Fibroblast of skin of right quadriceps (primary cell): ENCODE measurements at places on chromosomes 3 and 15.
A peak's percentile ranks its signal among the peaks of the same experiment; 100 is the strongest.

GRCh38 chr15:57949374-57949943 lies 116.1 kb downstream of the ALDH1A2 start:
- no peak for DNase-seq

- peak; percentile 61 for DNase-seq
Observed at GRCh38 chr3:177468816-177469215, 271.5 kb upstream of the TBL1XR1 start.

DNA sequence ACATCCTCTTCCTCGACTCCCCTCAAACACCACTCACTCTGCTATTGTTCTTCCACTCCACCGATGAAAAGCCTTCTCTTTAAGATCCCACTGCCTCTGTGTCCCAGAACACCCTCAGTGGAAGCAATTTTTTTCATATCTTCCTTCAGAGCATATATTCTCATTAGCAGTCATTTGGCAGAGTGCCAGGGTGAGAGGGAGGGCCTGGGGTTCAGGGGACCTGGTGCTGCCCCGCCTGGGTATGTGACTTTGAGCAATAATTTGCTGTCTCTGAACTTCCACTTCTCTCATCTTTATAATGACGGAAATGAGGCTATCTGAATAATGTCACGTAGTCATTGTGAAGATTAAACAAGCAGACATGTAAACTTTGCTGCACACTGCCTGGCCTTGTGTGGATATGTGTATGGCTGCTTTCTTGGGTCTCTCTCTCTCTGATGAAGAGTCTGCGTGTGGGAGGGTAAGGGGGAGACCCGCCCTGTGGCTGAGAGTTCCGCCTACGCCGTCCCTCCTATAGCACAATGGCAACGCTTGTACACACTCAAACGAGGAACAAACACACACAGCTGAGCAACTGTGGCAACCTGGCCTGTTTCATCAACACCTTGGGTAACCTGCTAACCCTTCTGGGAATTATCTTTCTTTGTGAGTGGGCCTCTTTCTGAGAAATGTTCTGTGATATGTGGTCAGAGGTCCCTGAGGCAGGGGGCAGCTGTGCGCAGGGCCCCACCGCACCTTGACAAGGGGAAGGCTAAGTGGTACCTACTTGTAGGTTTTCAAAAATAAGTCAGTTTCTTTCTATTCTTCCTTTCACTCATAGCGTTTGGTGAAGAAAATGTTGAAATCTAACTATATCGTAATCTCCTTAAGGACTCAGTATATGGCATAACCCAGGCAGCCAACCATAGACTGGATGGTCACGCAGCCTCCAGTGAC lies 369.8 kb downstream of the SV2B start:
- DNase-seq, result no peak

- DNase-seq, result no peak
Observed at GRCh38 chr15:88015228-88015860, 241.2 kb downstream of the NTRK3 start.

DNA sequence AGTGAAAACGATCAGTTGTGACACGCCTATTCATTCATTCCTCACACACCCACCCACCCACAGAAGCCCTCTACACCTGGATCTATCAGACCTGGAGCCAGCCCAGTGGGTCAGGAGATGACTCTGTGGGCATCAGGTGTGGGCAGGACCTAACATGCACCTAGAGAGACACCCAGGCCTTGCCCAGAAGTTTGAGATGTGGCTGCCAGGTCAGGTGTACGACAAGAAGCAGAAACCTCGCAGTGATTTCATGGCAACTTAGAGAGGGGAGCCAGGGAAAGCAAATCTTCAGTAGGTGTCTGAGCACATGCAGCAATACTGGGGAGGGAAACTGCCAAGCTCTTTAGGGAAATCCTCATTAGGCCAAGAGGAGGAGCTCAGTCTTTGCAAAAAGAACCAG lies 264.7 kb upstream of the ROPN1 start:
- no peak for DNase-seq

GRCh38 chr15:65363306-65363705 lies 14.5 kb downstream of the IGDCC3 start:
- DNase-seq, result no peak

DNA sequence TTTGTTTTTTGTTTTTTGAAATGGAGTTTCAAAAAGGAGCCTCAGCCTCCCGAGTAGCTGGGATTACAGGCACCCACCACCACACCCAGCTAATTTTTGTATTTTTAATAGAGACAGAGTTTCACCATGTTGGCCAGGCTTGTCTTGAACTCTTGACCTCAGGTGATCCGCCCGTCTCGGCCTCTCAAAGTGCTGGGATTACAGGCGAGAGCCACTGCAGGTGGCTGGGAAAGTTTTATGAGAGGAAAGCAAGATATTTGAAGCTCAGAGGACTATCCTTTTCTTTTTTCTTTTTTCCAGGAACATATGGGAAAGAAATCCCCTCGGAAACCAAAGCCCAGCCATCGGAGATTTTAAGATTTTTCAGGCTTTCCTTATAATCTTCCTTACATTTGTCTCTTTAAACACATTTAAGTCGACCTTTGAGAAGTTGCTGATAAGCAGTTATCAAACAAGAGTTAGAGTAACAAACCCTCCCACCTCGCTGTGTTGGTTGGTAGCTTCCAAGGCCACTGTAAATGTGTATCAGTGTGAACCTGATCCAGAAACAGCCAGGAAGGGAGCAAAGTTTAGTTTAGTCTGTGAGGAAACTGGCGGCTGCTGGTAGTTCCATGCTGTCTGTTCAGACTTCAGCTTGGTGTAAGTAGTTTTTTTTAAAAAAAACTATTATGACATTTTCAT lies 34.5 kb upstream of the MAP3K13 start:
- no peak for DNase-seq

- DNase-seq, result peak; percentile 78
Observed at GRCh38 chr3:184727357-184728009, 15.6 kb upstream of the MAGEF1 start.

GRCh38 chr3:61345020-61345419 lies 93.8 kb upstream of the FHIT start:
- no peak for DNase-seq

DNA sequence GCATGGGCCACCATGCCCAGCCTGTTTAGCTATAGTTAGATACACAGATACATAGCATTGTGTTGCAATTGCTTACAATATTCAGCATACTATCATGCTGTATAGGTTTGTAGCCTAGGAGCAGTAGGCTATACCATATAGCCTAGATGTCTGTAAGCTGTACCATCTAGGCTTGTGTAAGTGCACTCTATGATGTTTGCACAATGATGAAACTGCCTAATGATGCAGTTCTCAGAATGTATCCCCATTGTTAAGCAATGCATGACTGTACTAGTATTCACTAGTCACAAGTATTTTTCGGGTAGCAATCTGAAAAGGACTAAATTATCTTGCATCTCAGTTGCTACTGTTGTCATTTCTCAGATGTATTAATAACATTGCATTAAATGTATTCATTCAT lies 16.0 kb downstream of the PIGB start:
- DNase-seq, result no peak

GRCh38 chr3:150520408-150520807 lies 25.9 kb downstream of the SERP1 start:
- DNase-seq, result no peak

DNA sequence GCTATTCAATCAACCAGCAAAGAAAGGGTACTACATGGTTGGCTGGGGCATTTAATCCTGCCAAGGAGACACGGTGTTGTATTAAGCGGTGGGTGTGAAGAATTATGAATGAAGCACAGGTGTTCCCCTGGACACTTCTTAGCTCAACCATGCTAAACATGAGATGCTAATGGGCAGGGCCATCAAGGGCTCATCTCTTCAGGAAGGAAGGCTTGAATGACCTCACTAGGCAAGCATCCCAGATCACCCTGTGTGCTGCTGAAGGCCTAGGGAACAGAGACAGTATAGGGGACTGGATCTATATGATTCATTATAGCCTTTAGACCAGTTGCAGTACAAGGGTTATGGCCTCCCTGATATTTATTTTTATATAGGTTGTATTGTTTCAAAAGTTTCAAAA lies 221.3 kb upstream of the SLCO3A1 start:
- DNase-seq, result no peak

DNA sequence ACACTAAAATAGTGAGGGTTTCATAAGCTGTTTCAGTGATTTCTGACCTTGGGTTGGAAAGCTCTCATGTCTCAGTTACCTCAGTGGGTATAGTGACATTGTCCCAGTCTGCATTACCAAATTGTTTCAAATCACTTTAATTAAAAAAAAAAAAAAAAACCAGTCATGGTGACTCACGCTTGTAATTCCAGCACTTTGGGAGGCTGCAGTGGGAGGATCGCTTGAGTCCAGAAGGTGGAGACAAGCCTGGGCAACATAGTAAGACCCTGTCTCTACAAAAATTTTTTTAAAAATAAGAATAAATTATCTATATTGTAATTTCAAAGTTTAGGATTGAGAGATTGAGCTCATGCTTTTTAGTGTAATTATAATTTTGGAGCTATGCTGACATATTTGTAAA lies 78.0 kb downstream of the MBNL1 start:
- no peak for DNase-seq

- peak; percentile 66 for DNase-seq
Observed at GRCh38 chr15:74174219-74174957, 878 bp downstream of the ISLR start.

GRCh38 chr3:172084871-172085556 lies 45.6 kb downstream of the FNDC3B start:
- peak; percentile 46 for DNase-seq

DNA sequence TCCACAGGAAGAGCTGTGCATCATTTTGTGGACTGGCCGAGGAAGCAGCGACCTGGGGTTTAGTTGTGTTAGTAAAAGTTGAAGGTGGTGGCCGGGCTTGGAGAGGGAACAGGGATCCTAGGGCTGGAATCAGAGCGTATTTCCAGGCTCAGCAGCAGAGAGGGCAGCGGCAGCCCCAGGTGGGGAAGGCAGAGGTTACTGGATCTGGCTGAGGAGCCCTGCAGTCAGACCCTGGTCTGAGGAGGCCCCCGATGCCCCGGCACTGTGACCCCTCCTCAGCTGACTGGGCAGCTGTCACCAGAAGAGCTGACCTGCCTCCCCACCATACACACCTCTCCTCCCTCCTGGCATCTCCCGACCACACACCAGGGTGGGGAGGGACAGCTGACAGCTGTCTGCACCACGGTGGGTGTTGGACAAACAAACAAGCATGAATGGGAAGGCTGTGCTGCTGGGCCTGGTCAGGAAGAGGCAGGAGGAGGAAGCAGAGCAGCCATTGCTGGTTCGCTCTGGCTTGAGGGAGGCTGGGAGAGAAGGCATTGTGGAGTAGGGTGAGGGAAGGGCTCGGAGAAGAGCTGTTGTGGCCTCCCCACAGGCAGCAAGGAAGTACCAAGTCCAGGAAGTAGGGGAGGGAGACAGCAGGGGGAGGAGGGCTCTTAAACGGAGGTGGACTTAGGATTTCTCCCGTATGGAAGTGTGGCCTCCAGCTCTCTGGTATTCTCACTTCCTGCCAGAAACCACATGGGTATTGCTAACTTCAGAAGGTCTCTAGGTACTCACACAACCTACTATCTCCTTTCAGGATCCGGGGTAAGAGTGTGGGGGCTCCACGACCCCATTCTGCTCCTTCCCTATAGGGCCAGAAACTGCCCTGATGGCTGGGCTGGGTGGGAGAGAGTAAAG lies 49.5 kb upstream of the HACD2 start:
- peak; percentile 41 for DNase-seq

DNA sequence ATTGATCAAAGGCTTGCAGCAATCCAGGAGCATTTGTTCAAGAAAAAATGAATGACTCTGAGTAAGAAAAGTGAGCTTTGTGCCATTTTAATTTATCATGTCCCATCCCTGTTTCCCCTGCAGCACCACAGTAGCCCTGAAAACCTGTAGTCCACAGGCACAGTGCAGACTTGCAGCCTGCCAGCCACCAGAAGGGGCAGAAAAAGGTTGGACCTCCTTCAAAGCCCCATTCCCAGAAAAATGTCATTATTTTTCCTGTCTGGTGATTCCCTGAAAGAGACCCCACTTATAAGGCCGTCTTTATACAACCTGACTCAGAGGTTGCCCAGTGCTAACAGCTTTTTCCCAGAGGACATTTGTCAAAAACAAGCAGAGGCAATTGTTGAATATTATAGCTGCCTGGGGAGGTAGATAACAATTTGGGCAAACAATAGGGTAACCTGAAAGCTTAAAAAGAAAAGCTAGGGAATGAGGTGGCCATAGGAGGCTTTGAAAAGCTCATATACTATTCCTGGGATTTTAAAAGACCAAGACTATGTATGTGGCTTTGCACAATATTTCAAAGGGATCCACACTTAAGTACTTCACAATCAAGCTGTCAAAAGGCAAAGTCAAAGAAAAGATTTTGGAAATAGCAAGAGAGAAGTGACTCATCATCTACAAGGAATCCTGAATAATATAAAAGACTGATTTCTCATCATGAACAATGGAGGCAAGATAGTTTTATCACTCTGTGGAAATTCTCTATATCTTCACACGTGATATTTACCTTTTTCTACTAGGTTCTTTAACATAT lies 136.8 kb upstream of the PLXNA1 start:
- peak; percentile 19 for DNase-seq

- no peak for DNase-seq
Observed at GRCh38 chr3:4509043-4509442, 15.9 kb downstream of the ITPR1 start.

GRCh38 chr15:100833417-100834389 lies 45.9 kb upstream of the ALDH1A3 start:
- DNase-seq, result no peak

DNA sequence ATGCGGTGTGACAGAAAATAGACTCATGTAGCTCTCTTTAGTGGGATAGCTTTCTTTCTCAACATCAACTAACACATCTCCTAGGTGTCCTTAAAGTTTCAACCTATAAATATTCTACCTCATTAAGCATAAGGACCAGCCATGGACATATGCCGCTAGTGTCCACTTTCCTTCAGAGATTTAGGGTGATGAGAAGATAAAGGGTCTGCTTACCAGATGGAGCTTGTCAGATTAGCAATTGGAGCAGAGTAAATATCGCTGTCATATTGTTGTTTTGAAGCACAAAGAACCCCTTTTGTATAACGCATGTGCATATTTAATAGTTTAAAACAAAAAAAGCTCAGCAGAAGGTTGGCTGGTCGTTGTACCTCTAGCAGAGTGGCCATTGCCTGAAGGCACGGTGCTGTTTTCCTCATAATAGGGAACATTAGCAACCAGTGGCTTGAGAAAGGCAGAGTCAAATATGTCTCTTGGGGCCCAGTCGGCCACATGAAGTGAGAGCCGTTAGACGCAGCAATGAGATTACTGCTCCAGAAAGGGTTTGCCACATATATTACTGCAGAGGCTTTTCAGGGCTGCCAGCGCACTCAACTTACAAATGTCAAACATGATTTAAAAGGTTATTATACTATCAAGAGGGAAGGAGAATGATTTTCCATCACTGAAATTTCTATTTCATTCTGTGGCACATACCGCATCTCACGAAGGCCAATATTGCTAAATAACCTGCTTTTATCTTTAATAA lies 264.2 kb downstream of the ROBO2 start:
- no peak for DNase-seq

- peak; percentile 54 for DNase-seq
Observed at GRCh38 chr3:72161881-72162595, 377.1 kb upstream of the PROK2 start.

DNA sequence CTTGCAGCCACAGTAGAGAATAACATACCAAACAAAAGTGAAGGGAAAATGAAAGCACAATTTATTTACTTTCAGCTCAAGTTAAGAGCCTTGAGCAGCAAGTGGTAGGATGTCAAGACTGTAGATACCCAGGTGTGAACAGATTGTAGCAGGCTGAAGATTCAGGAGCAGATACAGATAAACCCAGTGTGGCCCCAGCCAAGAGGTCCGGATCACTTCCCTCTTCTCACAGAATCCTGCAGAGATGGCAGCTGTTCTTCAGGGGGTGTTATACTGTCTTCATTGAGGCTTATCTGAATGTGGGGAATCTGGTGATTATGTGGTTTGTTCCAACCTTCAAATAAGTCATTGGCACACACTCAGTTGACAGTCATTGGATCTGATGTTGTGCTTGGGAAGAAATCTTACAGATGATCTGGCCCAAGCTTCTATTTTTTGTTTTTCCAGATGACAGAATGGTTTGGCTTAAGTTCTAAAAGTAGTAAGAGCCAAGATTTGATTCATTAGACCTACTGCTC lies 2.2 kb downstream of the STARD9 start:
- DNase-seq, result peak; percentile 57
